ENCODE measurements at places on chromosomes 7 and 10. TPM values are rescaled to one million over a fixed set of nuclear protein-coding genes. Genes with fewer than 3 reads are reported as not detected.

DNA sequence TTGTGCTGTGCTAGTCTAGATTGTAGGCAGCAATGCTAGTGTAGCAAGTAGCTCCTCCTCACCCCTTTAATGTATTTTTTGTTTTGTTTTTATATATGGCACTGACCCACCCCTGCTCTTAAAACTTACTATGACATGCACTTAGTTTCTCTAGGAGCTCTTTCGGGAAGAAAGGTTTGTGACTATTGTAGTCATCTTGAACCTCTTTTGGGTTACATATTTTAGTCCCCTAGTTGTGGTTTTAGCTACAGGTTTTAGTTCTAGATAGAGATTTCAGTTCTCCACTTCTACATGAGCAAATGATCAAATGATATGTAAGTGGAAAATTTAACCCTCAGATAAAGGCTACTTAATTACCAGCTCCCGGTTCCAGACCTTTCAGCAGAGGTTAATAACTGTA lies 14.9 kb downstream of the MINPP1 start:
- DNase-seq = no peak

GRCh38 chr10:78130966-78131710 lies 97.5 kb downstream of the RPS24 start:
- no peak for DNase-seq

GRCh38 chr10:75159519-75159918 lies 48.1 kb downstream of the SAMD8 start:
- no peak for DNase-seq

GRCh38 chr7:114152314-114152938 lies 233.6 kb upstream of the PPP1R3A start:
- DNase-seq = no peak

- DNase-seq = no peak
Measured at GRCh38 chr7:78760620-78761355, 692.7 kb downstream of the MAGI2 start.

DNA sequence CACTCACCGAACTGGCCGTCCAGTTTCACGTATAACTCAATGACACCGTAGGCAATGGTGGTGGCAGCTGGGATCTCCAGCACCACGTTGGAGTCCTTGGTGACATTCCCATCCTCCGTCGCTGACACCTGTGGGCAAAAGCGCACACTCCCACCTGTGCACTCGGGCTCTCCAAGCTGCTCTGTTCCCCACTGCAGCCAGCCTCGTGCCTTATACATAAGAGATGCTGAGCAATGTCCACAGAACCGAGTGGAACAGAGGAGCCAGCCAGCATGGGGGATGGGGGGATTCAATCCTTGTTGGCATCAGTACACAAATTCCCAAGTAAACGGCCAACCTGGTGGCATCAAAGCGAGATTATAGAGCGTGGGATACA lies 40.0 kb downstream of the GSDME start:
- no peak for DNase-seq

- DNase-seq = no peak
Measured at GRCh38 chr10:86197166-86197790, 169.3 kb downstream of the GRID1 start.

DNA sequence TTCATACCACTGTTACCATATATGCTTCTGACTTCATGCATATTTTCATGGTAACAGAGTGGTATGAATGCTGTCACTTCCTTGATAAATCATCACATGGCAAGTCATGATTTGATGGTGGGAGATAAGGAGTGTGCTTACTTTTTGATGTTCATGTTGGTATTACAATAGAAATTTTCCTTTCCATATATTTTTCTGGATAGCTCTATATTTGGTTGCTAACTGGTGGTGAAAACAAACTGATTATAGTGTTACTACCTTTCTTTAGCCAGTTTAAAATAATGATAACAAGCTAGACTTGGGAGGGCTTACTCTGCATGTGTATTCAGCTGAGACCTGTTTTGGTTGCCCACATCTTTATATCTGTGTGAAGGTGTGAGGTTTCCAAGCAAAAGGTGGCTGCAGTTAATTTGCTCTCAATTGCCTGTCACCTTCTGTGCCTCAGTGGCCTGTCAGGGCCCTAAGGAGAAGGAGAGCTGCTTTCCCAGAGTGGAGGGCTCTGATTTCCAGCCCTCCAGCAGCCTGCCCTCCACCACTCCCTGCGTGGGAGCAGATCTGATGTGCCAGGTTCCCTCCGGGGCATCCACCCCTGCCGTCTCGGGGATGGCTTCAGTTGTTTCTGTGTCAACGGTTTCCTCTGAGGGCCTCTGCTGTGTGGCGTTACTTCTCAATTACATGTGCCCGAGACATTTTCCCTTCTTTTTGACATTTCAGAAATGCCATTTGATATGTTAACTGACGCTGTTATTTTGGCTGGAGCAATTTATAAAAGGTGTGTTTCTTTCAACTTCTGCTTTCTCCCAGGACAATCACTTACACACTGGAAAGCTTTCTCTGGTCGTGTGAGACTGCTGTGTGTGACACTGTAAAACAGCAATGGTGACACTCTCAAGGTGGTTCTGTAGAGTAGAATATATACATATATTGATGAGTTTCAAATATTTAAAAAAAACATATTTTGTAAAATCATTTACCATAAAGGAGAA lies 107.7 kb upstream of the KLF6 start:
- DNase-seq = no peak

- DNase-seq = no peak
Measured at GRCh38 chr7:104327938-104328295, 486 bp upstream of the LHFPL3 start.

DNA sequence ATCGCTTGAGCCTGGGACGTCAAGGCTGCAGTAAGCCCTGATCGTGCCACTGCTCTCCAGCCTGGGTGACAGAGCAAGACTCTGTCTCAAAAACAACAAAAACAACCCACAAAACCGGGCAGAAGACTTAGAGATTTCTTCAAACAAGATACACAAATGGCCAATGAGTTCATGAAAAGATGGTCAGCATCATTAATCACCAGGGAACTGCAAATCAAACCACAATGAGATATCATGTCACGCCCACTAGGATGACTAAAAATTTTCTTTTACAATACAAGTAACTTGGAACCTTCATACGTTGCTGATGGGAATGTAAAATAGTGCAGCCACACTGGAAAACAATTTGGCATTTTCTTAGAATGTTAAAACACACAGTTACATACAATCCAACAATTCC lies 77.3 kb upstream of the GRID1 start:
- DNase-seq = no peak

DNA sequence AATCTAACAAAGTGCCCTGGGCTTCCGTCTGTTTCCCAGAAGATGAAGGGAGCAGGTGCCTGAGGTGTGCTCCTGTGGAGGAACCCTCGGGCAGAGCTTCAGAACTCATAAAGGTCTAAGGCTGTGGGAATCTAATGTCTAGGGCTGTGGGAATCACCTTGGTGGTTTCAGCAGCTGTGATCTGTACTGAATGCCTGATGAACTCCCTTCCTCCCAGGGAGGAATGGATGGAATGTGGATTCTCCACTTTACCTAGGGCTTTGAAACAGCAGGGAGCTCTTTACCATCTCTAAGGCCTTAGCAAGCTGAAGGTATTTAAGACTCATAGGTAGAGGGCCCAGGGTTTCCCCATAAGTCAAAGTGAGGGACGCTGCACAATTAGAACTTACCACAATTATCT lies 36.0 kb upstream of the SEMA3E start:
- no peak for DNase-seq

The GNAT3 gene
- not detected for polyA plus RNA-seq

The SVIL gene
- polyA plus RNA-seq = 48.4 TPM

The MSANTD7 gene
- polyA plus RNA-seq = 5.7 TPM

The ACHE gene
- polyA plus RNA-seq = 0.35 TPM
